ENCODE measurements at places on chromosomes 12 and 14.

DNA sequence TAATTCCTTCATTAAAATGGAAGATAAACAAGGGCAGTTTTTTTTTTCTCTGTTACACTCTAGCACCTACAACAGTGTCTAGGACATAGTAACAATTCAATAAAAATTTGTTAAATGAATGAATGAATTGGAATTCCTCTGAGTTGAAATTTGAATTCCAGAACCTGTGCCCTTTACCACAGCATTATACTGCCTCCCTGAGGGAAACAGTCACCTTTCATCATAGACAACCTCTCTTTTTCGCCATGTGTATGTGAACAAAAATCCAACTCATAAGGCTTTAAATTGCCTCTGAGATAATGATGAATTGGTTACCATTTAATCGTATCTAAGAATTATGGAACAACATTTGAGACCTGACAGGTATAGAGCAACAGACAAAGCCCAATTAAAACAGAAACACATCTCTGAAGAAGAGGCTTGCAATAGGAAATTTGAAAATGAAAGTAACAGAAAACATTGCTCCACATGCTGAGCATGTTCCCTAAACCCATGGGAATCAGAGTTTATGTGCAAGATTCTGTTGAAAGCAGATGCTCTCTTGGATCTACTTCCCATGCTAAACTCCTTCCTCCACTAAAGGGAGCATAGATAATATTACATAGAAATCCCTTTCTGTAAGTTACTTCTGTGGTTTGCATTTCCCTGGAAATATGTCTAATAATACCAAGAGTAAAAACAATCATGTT lies 657.8 kb downstream of the GALC start:
- peak; percentile 35 for DNase-seq

- DNase-seq = no peak
These were observed 192.1 kb upstream of the GARIN6 start for GRCh38 chr12:99455350-99456035.

DNA sequence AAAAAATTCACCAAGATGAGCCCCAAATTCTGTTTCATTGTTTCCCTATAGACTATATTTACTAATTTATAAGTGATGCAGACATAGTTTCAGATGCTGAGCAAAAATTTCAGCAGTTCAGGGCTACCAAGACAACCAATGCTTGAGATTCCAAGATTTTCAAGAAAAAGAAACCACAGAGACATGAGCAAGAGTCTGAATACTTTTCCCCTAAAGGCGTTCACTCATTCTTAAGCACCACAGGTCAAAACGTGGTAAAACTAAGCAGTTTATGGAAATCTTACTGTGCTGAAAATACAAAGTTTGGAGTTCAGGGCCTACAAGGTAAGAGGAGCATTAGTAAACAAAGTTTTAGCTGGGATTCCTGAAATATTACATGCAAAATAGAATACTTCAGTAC lies 221.2 kb downstream of the KCNH5 start:
- DNase-seq = no peak

- DNase-seq = peak; percentile 56
These were observed 23.7 kb downstream of the PLXNC1 start for GRCh38 chr12:94172031-94172430.

DNA sequence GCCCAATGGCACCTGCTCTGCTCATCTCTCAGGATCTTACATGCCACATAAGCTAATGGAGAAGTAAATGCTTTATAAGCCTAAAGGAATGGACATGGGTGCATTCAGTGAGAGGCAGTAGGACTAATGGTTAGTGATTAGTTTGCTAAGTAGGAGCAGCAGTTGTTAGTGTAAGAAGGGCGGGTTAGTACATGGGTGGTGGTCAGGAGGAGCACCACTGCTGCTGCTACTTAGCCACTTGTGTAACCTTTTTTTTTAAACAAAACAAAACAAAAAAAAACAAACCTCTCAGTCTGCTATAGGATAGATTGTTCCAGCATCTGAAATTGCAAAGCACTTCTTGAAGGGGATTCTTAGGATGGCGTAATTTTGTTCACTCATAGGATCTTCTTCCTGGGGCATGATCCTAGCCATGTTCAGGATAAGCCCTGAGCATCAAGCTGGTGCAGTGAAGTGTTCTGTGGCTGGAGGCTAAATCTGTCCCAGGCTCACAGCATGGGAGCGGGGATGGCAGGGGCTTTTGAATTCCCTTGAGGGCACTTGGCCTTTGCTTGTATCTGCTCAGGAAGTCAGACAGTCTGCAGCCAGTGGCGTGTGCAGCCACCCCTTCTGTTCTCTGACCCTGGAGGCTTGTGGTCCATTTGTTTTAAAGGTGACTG lies 63.6 kb downstream of the CHST11 start:
- no peak for DNase-seq

DNA sequence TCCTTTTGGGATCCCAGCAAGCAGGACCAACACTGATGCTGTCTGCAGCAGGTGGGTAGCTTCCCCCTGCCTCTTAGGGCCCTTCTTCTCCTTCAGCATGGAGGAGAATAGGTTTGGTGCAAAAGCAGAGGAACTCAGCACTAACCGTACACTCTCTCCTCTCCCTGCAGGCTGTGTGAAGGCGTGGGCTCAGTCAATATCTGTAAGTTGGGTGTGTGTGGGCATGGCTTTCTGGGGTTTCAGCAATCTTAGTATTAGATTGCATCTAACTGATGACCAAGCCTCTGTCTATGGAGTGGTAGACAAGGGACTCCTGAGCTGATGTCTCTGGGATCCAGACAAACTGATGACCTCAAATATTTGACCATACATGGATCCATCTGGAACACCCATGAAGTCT lies 14.3 kb downstream of the KRT85 start:
- no peak for DNase-seq

DNA sequence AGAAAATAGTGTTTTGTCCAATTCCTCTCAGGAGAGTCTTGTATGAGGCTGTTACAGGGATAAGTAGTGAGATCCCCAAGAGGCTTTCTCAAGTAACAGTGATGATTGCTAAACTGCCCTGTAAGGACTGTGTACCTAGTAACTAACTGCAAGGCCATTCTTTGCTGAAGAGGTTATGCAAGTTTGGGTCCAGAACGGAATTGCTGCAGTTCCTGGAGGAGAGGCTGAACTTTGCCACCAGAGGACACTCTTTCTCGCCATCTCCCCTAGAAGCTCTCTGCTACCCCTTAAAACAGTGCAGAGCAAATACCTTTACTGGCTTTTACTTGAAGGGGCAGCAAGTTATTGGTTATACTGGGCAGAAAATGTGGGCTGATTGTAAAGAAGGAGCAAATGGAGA lies 180.0 kb downstream of the RBM19 start:
- DNase-seq = no peak

DNA sequence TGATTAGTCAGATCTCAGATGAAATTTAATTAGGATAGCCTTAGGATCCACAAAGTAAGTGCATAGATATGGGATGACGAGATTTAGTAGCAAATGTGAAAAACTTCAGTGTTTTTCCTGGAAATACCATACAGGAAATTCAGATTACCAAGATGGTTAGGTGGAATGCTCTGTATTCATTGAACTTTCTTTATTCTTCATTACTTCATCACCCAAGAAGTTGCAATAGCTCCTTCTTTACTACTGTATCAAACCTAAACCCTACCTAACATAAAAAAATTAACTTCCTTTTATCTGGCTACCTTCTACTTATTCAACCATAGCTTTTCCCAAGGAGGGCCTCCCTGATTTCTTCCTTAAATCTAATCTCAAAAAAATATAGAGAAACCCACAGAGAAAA lies 100.4 kb downstream of the TTC6 start:
- no peak for DNase-seq

GRCh38 chr14:77378701-77379100 lies 1.5 kb downstream of the SAMD15 start:
- DNase-seq = no peak

DNA sequence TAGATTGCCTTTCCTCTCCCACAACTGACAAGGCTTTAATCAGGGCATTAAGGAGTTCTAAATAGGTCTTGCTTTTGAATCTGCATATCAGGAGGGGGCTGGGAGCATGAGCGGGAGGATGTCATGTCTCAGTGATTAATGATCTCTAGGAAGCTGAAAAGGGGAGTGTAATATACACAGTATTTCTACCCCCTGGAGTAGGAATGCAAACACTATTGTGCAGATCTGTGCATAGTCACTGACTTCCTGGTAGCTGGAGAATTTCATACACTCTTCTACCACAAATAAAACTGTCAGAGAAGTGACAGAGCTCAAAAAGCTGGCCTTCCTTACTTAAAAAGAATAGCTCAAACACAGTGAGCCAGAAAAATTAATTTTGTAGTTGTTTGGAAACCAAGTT lies 65.8 kb downstream of the RIC8B start:
- peak; percentile 67 for DNase-seq

DNA sequence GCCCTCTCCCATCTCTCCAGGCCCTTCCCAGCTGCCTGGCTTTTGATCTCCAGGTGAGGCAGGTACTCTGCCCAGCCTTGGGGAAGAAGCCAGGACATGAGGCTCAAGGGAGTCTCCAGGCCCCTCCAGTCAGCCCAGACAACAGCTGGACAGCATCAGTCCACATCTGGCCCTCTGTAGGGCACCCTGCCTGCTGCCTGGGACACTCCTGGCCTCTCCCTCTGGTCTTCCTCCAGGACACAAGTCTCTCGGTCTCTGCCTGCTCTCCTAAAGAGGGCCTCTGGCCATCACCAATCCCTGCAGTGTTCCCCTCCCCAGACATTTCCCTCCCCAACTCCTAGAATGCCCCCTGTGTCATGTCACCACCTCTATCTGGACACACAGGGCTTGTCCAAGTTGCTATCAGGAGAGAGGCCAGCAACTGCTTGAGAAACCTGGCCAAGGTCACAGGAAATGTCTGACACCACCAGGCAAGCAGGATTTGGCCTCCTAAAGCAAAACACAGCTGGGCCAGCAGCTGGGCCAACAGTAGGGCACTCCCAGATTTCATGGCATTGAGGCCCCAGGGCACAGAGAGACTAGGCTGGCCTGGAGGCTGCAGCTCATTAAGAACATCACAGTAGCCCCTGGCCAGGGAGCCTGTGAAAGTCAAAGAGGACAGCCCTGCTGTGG lies 29.0 kb downstream of the LTBP2 start:
- DNase-seq = peak; percentile 38

GRCh38 chr12:58920102-58920960 lies at the start of gene LRIG3:
Gene LRIG3, minus strand, starts transcription at chr12:58920504. Its CDS starts 269 bp downstream, at chr12:58920235.
- DNase-seq = peak; percentile 88

DNA sequence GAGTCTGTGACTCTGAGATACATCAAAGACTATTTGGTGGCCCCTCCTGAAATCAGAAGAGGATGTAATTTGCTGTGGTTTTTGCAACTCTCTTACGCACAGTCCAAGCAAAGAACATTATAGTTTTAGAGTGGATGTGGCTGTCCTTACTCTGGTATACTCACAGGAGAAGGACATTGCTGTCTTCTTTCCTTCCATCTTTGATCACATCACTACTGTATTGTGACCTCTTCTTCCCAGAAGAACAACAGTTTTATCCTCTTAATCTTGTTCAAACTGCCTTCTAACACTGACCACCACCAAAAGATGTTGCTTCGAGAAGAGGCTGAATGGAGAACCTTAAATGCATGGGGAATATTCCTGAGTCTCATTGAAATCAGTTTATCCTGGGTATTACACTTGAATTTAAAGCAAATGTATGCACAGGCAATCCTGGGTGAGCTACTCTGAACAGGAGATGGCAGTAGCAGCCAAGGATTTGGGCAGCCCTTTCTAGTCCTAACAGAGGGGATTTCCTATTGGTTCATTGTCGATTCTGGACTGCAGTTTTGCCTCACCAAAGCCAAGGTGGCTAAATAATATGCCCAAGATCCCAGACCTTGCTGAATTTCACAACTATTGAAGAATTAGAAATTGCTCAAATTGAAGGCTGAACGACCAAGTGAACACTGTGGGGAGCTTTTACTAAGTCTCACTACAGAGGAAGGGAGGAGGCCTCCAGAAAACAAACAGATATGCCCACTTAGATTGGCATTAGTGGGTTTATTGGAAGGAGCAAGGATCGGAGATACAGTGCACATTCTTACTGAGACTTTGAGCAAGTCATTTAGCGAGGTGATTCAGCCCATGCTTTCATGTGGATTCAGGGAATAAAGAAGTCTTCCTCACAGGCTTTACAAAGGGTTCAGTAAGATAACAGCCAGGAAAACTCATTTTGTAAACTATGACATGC lies 282.8 kb downstream of the PAWR start:
- DNase-seq = peak; percentile 88

GRCh38 chr12:27429606-27430005 lies 16.9 kb upstream of the SMCO2 start:
- no peak for DNase-seq

DNA sequence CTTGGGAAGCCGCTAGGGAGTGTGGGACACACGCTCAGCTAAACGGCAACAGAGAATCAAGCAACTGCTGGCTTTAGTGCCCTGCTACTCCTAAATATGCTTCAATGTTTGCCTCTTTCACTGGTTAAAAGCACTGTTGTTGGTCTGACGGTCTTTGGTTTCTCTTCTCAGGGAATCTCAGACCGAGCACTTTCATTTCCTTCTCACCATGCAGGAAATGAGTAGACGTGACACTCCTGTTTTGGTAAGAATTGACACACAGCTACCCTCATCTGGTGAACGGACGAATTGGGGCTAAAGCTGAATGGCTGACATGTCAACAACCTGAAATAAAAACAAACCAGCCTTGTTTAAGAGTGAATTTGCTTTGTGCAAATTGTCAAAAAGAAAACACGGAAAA lies 57.5 kb upstream of the PIWIL1 start:
- DNase-seq = no peak

GRCh38 chr12:1273051-1273450 lies 282.0 kb downstream of the ERC1 start:
- DNase-seq = peak; percentile 41

All from HCEC 1CT (cell line).